WERI-Rb-1 (cell line): ENCODE measurements at places on chromosomes 6 and 20.
A peak's percentile ranks its signal among the peaks of the same experiment; 100 is the strongest.

DNA sequence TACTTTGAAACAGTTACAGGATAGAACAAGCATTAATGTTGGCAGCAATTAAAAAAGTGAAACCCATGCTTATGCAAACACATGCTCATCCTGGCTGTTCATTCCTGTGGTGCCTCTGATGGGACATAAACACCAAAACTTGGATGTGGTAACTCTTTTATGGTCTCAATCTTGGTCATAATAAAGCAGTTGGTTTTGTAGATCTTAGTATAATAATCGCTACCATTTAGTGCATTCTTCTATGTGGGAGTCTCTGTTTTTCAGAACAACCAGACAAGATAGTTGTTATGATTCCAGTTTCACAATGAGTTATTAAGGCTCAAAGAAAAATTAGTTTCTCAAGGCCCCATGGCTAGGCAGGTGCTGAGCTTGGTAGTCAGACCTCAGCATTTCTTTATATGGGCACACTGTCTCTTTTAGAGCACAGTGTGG lies 184.0 kb downstream of the UTRN start:
- no peak for DNase-seq

- DNase-seq: peak; percentile 85
These were observed 206.0 kb downstream of the CDC5L start for GRCh38 chr6:44593539-44593944.

DNA sequence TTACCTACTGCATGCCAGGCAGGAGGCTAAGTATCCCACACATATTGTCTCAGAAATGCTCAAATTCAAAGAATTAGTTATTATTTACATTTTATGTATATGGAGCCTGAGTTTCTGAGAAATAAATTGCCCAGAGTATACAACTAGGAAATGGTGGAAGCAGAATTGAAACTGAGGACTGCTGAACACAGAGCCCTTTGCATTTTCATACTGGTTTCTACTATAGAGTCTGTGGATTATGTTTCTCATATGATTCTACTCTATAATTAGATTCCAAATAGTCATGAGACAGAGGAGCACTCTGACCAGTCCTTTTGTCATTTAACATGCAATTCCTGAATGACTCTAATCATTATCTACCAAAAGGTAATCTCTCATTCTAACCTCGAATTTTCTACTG lies 254.3 kb downstream of the LMBRD1 start:
- no peak for DNase-seq

- DNase-seq: no peak
These were observed 17.9 kb downstream of the MDGA1 start for GRCh38 chr6:37679539-37680476.

GRCh38 chr20:4835244-4836177 lies 113.8 kb downstream of the PRND start:
- no peak for DNase-seq

DNA sequence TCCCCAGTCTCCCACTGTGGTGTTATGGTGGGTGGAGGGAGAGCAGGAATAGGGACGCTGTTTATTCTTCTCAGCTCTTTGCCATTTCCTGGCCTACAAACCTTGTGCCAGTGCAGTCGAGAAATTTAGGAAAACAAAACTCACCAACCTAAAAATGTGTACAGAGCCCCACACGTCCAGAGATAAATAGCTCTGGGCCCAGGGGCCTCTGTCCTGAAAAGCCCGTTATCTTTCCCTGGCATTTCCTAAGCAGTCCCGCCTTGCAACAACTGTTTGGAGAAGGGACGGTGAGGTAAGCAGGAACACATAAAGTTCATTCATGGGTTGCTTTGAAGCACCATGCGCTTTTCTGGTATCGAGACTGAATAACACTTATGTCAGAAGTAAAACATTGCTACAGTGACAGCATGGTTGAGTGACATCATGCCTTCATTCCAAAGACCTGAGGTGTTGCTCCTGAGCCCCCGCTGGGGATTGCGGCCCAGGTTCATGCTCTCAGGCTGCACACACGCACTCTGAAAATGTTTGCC lies 80.1 kb upstream of the NXT1 start:
- DNase-seq: no peak

DNA sequence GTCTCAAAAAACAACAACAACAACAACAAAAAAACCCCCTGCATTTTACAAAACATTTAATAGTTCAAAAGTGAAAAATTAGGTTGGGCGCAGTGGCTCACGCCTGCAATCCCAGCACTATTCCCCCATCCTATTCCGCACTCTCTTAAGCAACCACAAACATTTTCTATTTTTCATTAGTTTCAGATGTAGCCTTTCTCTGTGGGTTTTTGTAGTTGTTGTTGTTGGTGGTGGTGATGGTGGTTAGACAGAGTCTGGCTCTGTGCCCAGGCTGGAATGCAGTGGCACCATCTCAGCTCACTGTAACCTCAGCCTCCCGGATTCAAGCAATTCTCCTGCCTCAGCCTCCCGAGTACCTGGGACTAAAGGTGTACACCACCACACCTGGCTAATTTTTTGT lies 6.4 kb upstream of the GMNN start:
- DNase-seq: no peak

GRCh38 chr6:166006900-166007301 lies 160.8 kb downstream of the TBXT start:
- DNase-seq: no peak

- DNase-seq: peak; percentile 84
These were observed 23.6 kb downstream of the PKHD1 start for GRCh38 chr6:52063584-52064344.

- no peak for DNase-seq
These were observed 137.7 kb downstream of the RCAN2 start for GRCh38 chr6:46353528-46353927.

- DNase-seq: no peak
These were observed 131.2 kb downstream of the PLEKHG1 start for GRCh38 chr6:150730801-150731457.

DNA sequence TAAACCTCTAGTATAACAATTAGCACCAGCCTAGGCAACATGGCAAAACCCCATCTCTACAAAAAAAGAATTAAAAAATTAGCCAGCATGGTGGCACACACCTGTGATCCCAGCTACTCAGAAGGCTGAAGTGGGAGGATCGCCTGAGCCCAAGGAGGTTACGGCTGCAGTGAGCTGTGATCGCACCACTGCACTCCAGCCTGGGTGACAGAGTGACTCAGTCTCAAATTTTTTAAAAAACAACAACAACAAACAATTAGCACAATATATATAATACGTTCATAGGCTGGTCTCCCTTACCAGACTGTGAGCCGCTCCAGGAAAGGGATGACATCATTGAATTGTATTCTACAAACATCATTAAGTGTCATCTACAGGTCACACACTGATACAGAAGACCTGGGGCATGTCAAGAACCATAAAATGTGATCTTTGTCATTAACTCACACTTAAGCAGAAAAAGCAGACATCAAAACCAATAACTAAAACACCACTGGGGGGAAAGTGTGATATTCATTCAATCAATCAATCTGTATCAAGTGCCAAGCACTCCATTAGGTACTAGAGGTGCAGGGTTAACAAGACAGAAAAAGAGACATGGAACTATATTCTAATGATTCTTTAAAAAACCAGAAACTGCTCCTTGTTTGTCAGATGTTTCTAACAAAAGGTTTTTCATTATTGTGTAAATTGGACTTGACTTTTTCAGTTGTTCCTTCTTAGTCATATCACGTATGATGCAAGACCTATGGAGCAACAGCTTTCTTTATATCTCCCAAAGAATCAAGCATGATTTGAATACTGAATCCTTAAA lies 17.8 kb downstream of the MAP3K5 start:
- no peak for DNase-seq

- DNase-seq: no peak
These were observed 138.0 kb downstream of the NFATC2 start for GRCh38 chr20:51404297-51405060.

DNA sequence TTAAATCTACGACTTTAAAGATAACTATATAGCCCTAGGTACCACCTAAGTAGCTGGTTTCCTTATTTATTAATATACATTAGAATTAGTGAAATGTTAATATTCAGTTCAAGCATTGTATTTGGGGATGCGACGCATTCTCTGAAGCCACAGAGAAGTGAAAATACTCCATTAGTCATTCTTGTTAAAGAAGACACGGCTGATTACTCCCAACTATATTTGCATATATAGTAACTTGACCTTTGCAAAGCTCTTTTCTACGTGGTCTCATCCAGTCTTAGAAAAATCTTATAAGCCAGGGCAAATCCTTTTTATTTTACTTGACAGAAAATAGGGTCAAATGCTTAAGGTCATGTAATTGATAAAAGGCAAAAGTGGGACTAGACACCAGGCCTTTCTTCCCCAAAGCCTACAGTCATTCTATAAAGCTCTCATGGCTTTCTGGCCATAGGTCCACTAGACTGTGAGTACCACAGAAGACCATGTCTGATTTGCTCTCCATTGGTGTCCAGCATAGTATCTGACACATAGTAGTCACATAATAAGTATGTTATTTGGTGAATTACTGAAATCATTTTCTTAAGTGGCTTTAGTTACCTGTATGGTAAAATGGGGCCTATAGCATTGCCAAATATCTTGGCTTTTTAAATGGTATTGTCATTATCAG lies 11.3 kb downstream of the ZHX3 start:
- no peak for DNase-seq

- no peak for DNase-seq
These were observed 85.3 kb upstream of the FYN start for GRCh38 chr6:111958534-111958933.

- DNase-seq: no peak
These were observed 85.3 kb downstream of the CDS2 start for GRCh38 chr20:5211803-5212714.

GRCh38 chr6:21947731-21948386 lies 349.0 kb downstream of the PRL start:
- no peak for DNase-seq

DNA sequence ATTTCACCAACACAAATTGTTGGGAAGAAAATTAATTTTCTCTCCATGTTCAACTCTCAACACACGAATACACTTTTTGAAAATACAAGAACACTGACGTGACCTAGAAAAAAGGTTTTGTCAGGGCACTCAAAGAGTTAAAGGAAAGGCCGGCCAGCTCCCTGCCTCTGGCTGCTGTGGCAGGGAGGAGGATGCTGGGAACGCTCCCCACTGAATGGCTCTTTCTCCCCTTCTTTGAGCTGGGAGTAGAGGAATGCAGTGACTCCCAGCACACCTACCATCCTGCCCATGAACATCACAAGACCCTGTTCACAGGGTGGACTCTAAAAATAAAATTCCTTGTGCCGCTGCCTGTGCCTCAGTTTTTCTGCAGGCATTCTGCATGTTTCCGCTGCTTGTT lies 47.0 kb downstream of the MAP3K5 start:
- DNase-seq: no peak

DNA sequence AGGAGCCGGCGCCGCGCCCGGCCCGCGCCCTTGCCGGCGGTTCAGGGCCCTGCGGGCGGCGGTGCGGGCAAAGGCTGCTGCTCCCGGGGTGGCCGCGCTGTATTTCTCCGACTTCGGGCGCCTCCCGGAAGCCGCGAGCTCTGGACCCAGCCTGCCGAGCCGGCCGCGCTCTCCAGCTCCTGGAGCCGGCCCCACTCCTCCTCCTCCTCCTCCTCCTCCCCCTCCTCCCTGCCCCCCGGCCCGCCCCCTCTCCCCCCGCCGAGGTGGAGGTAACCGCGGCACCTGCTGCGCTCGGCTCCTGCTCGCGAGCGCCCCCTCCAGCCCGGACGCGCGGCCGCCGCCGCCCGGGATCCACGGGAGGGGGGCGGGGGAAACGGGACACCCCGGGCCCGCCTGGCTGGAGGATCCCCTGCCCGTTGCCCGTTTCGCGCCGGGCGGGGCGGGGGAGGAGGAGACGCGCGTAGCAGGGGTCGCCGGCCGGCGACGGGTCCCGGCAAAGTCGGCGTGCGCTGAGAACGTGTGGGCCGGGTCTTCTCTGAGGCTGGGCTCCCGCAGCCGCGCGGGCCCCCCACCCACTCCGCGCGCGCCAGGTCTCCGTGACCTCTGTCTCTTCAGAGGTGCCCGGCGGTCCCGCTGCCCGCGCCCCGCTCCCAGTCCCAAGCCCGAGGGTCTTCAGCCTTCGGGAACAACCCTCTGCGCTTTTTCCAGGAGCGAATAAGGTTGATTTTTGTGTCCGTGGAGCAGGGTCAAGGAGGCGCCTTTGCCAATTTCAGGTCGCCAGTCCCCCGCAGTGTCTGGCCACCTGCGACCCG lies at the start of gene SLC22A23:
TSS of gene SLC22A23 (minus strand) at position 153 of the 812 bp plus-strand sequence. CDS start 491 bp downstream, outside the sequence.
- peak; percentile 88 for DNase-seq

- DNase-seq: no peak
These were observed 21.4 kb downstream of the NCR2 start for GRCh38 chr6:41356825-41357224.

GRCh38 chr6:163335671-163336545 lies 78.6 kb upstream of the QKI start:
- DNase-seq: no peak

GRCh38 chr6:21026576-21027273 lies 492.5 kb downstream of the CDKAL1 start:
- no peak for DNase-seq

GRCh38 chr6:161658211-161658610 lies 384.4 kb upstream of the AGPAT4 start:
- no peak for DNase-seq

GRCh38 chr6:134288538-134289203 lies 29.2 kb downstream of the SGK1 start:
- no peak for DNase-seq

DNA sequence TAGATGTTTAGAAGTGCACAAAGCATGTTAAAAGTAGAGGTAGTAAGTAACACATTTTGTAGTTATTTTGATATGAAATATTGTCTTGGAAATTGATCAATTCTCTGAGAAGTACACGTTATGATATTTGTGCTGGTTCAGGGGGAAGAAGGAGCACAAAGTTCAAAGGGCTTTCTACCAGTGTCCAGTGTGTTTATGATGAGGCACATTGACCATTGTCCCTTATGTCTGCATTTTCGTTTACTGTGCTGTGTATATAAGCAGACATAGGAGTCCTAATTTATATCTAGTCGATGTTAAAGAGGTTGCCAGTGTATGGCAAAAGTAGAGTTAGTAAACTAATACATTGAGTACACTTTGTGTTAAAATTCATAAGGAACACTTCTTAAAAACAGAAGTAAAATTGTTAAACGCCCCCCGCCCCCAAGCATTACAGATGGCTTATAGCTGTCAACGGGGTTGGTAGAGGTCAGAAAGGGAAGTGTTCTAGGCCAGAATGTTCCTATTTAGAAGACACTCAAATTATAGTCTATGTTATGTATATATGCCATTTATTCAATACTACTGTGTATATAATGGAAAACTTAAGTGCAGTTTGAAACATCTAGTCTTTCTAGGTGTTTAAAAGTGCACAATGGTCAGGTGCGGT lies 13.3 kb upstream of the HMGN4 start:
- DNase-seq: no peak

- no peak for DNase-seq
These were observed 109.8 kb downstream of the BACH2 start for GRCh38 chr6:90186637-90187371.
